ENCODE measurements at places on chromosomes 3 and 15.

DNA sequence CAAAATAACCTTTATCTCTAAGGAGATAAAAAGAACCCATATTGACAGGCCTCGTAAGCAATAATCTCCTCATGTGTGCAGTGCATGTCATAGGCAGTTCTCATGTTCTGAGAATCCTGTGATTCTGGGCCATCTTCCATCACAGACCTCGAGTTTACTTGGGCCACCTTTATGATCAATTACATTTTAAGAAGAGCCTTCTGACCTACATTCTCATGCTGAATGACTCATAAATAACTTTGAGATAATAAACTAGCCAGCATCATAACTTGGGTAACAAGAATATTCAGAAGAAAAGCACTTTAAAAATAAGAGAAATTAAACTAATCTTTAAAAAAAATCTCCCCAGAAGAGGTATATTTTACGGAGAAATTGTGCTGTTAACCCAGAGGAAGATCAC is 310.7 kb upstream of the ZNF717 start:
- DNase-seq = no peak

DNA sequence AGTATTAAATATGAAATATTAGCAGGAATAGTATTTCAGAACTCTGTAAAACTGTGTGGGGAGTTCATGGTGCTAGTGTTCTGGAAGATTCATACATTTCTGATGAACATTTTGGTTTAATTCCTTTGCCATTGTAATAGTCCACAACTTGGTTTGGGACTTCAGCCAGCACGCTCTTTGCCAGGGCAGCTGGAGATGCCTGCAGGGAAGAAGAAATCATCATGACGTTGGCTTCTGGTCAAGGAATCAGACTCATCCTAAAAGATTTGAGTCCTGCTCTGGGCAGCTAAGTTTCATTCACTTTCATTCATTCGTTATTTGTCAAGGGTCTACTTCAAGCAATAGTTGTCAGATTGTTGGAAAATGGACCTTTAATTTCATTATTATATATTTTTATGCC is 32.4 kb upstream of the MRPL3 start:
- no peak for DNase-seq

GRCh38 chr3:140122183-140122582 is 187.2 kb downstream of the CLSTN2 start:
- DNase-seq = no peak

DNA sequence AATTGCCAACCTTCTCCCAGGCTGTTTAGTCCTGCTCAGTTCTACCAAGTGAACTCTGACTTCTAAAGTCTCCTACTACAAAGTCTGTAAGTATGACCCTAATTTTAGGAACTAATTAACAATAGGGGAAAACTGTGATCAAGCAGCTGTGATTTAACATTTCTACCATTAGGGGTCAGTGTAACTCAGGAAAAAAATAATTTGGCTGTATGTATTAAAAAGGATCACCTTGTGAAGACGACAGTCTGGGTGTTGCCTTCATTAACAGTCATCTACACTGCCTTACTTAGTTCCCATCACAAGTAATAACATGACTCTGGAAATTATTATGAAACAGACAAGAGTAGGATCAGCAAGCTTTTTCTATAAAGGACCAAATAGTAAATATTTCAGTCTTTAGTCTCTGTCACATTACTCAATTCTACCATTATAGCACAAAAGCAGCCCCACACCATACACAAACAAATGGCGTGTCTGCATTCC is 4.2 kb upstream of the NPHP3 start:
- no peak for DNase-seq

DNA sequence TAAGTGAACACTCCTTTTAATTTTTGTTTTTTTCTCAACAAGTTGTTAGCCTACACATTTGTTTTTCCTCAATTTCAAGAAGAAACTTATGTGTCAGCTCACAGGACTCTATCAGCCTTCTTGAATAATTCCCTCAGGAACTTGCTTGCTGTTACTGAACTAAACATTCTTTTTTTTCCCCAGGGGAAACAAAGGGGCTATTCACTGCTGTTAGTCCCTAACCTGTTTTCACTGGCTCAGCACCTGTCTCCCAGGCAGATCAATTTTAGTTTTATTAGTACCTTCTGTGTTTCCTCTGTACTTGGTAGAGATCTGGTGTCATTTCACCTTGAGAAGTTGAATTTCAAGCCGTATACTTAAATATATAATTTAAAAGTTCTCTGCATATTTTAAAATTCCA is 644.6 kb downstream of the CADM2 start:
- no peak for DNase-seq

DNA sequence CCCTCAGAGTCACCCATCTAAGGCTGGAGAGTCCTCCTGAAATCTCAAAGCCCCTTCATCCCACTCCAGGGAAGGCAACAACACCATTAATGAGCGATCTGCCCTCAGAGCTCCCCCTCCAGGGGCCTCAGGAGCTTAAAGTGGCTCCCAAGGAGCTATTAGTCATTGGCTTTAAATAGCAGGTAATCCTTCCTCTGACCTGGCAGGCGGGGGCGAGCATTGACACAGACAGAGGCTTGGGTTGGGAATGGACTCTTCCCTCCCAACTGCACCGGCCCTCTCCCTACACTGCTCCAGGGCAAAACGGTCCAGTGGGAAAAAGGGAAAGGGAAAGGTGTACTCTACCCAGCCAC is 1.4 kb downstream of the MFGE8 start:
- no peak for DNase-seq

GRCh38 chr15:98177966-98178592 is 217.6 kb downstream of the ARRDC4 start:
- DNase-seq = no peak

DNA sequence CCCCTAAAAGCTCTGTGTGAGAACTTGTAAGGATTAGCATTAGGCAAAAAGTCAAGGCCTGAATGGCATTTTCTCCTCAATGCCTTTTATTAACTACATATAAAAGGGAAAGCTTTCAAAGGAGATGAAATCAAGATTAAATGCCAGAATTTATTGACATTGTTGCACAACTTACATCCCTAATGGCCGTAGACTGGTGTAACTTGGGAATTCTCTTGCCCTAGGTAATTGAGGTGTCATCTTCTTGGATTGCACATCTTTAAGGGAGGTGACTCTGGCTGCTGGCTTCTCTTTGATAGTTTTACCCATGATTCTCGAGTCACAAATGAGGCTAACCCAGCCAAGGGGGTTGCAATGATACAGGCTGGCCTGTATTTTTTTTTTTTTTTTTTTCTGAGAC is 249.1 kb downstream of the TBL1XR1 start:
- DNase-seq = no peak

- DNase-seq = no peak
Measured at GRCh38 chr3:132378048-132378762, 39.1 kb upstream of the DNAJC13 start.

- no peak for DNase-seq
Measured at GRCh38 chr3:192890347-192891335, 27.0 kb downstream of the MB21D2 start.

GRCh38 chr3:151434151-151434890 is 26.5 kb downstream of the IGSF10 start:
- DNase-seq = no peak

GRCh38 chr3:25429361-25430286 is 1.6 kb downstream of the RARB start:
- no peak for DNase-seq

GRCh38 chr3:45464336-45465170 is 76.2 kb downstream of the LARS2 start:
- DNase-seq = no peak

- DNase-seq = no peak
Measured at GRCh38 chr3:5301651-5302297, 114.3 kb downstream of the EDEM1 start.

- DNase-seq = no peak
Measured at GRCh38 chr15:28943611-28944230, 57.9 kb downstream of the APBA2 start.

DNA sequence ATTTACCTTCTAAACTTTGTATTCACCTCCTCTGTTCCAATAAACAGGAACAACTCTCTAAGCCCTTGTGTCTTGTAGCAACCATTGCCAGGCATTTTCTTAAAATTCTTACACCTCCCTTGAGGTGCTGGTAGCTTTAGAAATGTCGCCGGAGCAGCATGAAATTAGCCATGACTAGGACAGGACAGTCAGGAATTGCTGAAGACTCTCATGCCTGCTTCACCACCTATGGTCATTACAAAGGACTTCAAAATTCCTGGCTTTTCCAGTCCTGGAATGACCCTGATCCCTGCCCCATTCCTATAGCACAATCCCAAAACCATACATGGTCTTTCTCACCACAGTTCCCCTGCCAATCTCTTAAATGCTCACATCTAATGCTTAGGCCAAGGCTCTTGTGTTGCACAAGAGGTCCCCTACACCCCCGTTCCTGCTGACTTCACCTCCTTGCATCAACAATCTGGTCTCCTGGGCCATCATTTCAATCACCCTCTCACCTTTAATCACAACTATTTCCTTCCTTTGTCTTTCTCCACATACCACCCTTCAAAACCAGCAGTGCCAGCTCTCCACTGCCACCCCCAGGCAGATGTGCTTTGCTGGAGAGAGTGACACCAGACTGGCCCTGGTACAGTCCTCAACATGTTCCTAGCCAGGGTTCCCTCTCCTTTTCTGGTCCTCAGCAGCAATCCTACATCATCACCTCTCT is 113.2 kb upstream of the TJP1 start:
- no peak for DNase-seq

DNA sequence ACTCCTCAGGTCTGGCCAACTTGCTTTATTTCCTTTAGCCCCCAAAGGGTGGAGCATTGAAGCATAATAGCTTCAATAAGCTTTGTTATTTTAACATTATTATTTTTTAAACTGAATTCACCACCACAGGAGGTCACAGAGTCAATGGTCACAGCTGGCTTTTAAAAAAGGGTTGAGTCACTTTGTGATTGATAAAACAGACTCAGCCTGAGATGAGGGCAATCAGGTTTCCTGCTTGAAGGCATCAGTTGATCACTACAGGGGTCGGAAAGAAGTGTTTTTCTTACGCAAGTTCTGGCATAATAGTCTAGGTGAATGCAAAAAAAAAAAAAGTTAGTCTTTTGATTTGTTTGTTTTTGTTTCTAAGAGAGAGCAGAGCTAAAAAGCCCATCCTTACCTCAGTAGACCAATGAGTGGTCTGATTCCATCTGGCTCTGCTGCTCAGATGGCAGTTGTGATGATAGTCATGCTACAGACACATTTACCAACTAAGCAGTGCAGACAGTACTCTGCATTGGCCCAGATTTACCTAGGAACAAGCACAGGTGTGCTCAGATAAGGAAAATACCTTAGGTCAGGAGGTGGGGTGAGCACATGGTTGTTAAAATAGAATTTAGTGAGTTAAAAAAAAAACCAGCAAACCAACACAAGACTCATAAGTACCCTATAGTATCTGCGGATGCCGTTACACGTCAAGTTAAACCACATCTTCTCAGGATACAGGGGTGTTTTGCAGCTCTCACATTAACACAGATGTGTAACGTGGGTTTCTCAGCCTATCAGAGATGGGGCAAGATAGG is 22.6 kb downstream of the ZNF80 start:
- no peak for DNase-seq

- DNase-seq = peak; percentile 14
Measured at GRCh38 chr3:5188419-5189221, 1.1 kb downstream of the EDEM1 start.

DNA sequence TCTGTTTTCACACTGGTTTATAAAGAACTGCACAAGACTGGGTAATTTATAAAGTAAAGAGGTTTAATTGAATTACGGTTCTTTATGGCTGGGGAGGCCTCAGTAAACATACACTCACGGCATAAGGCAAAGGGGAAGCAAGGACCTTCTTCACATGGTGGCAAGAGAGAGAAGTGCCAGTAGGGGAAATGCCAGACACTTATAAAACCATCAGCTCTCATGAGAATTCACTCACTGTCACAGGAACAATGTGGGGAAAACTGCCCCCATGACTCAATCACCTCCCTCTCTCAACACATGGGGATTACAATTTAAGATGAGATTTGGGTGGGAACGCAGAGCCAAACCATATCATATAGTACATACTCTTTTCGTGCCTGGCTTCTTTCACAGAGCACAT is 42.4 kb downstream of the MAP2K1 start:
- DNase-seq = no peak

DNA sequence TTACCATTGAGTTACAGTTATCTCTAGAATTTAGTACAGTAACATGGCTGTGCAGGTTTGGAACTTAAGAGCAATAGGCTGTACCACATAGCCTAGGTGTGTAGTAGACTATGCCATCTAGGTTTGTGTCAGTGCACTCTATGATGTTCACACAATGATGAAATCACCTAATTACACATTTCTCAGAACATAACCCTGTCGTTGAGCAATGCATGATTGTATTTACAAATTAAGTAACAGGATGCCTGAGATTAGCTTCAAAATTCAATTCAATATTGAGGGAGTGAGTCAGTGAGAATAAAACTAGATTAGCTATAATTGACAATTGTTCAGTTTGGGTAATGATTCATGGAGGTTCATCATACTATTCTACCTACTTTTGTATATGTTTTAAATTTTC is 633.8 kb downstream of the IGSF11 start:
- no peak for DNase-seq

DNA sequence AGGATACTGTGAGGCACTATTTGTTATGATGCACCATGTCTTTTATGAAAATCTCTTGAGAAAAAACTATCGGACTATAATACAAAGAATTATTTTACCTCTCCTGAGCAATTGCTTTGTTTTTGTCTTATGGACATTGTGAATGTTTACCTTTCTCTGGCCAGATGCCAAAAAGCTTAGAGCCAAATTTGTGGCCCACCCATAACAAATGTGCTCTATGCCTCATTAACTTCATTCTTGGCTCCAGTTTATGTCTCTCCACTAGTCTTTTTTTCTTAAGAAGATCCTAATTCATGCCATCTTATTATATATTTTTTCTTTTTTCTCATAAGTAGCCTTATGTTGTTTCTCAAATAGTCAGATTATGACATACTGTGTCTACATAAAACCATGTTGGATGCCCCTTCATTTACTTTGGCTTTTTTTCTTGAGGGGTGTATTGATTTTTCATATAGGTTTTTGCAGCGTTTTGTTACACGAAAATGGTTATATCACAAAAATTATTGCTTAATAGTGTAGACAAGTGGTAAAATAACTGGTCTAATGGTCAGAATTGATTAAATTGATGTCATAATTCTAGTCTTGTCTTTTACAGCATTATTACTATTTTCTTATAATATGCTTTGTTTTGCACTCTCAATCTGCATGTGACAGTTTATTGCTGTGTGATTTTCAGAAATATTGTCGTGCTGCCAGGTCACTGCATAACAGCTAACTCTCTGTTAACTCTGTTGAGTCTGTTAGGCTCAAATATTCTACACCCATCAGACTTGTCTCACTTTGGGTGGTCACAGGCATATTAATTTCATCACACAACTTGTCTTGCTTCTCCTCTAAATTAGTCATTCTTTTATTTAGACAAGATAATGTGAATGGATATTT is 18.2 kb downstream of the SENP8 start:
- no peak for DNase-seq

DNA sequence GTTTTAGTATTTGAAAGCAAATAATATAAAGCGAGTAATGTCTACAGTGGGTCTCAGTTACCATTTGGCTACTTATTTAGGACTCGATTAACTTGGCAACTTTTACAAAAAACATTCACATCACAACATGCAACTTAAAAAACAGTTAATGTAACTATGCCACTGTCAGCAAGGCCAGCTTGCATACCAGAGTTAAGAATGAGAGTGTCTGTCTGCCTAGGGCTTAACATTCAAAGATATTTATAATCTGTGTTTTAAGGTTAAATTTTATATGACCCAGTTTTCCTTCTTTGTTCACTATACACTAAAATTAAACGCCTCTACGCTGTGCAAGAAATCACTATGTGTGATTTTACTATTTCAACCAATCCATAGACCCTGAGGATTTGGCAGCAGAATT is 5.2 kb upstream of the CDAN1 start:
- no peak for DNase-seq

GRCh38 chr3:18079739-18080138 is 337.3 kb upstream of the TBC1D5 start:
- no peak for DNase-seq

All from stimulated activated CD8-positive, alpha-beta memory T cell treated with anti-CD3 and anti-CD28 coated beads, Interleukin-7, amount 100 ng/mL, for 1 hour (primary cell).